ENCODE measurements at places on chromosomes 6 and 20.

GRCh38 chr20:25464501-25465242 is 57.2 kb downstream of the GINS1 start:
- no peak for DNase-seq

DNA sequence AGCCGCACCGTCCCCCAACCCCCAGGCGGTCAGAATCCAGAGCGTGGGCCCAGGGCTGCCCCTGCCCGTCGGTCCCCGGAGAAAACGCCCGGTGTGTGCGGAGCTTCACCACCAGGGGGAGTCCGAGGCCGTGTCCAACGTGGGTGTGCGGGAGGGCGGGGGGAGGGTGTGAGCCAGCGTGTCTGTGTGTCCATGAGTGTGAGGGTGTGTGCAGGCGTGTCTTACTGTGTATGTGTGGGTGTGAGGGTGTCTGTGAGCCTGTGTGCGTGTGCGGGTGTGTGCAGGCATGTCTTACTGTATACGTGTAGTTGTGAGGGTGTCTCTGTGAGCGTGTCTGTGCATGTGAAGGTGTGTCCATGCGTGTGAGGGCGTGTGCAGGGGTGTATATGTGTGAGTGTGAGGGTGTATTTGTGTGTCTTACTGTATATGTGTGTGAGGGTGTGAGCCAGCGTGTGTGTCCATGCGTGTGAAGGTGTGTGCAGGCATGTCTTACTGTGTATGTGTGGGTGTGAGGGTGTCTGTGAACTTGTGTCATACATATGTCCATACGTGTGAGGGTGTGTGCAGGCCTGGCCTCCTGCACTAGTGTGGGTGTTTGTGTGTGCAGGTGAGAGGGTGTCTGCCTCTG is 24.6 kb upstream of the GATA5 start:
- DNase-seq = peak; percentile 87

GRCh38 chr6:43401730-43402129 is 25.6 kb upstream of the ABCC10 start:
- no peak for DNase-seq

DNA sequence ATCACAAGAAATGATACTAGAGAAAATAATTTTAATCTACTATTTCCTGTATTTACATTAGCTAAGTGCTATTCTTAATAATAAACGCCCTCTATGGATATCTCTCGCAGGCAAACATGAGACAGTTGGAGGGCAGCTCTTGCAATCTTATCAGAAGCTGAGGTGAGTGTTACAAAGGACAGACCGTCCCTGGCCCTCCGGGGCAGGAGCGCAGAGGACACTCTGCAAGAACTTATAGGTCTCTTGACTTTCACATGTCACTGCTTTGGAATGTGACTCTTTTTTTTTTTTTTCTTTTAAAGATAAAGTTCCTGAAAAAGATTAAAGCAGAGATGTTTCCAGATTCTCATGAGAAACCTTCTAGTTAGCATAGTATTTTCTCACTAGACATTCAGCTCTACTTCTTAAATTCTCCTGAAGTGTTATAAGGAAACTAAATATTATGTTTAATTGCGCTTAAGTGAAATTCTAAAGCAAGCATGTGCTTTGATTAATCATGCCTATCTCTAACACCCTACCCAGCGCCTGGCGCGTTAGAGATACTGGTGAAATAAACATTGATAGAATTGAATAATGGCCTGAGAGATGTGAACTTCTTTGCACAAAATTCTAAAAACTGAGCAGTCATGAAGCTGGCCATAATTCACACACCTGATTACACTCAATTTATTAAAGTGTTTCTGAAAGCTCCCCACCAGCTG is 57.4 kb downstream of the SYTL3 start:
- DNase-seq = peak; percentile 59

DNA sequence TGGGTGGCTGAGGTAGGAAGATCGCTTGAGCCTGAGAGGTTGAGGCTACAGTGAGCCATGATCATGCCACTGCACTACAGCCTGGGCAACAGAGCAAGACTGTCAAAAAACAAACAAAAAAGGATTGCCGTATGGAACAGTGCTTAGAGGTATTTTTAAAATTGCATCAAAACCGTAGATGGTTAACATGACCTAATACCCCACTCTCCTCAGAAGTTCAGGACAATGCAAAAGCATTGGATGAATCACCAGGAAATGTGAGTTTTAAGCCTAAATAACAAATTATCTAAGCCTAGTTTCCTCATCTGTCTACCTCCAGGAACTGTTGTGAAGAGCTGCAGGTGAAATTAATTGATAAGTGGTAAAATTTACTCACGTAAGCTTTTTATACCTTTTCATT is 123.8 kb upstream of the ID4 start:
- DNase-seq = no peak

Measured in adipocyte (in vitro differentiated cells).